ENCODE measurements at places on chromosomes 3 and 15. TPM values are rescaled to one million over a fixed set of nuclear protein-coding genes. Genes with fewer than 3 reads are reported as not detected.
A peak's percentile ranks its signal among the peaks of the same experiment; 100 is the strongest.

DNA sequence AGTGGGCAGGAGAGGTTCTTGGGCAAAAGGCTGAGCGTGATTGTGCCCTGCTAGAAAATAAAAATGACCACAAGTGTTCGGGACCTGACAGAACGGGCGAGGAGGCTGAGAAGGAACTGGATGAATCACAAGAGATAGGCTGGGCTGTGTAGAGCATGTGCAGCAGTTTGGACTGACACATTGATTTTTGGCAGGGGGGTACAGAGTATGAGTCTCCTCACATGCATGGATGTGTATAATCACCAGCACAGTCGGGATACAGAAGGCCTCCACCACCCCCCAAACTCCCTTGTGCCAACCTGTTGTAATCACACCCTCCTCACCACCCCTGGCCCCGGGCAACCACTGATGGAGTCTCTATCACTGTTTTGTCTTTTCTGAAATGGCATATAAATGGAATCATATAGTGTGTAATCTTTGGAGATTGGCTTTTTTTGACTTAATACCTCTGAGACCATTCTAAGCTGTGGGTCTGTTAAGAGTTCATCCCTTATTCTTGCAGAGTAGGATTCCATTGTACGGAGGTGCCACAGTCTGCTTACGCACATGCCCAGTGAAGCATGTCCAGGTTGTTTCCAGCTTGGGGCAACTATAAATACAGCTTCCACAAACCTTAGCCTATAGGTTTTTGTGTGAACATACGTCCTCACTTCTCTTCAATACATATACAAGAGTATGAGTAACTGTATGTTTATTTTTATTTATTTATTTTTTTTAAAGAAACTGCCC lies 438.8 kb downstream of the FOXP1 start:
- no peak for DNase-seq

DNA sequence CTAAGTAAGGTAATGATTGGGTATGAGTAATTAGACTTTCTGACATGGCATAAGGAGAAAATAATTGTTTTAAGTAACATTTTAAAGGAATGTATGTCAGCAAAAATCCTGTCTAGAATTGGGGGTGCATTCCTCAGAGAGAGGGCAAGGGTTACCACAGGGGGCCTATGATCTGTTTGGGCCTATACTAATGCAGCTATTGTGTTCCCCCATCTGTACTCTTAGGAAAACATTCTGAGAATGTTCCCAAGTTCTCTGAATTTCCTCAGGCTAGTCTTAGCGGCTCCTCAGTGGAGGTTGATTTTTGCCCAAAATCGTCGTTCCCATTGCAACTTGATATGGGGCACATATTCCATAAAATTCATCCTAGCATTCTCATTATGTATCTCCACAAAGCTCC lies 1216.4 kb upstream of the GBE1 start:
- no peak for DNase-seq

DNA sequence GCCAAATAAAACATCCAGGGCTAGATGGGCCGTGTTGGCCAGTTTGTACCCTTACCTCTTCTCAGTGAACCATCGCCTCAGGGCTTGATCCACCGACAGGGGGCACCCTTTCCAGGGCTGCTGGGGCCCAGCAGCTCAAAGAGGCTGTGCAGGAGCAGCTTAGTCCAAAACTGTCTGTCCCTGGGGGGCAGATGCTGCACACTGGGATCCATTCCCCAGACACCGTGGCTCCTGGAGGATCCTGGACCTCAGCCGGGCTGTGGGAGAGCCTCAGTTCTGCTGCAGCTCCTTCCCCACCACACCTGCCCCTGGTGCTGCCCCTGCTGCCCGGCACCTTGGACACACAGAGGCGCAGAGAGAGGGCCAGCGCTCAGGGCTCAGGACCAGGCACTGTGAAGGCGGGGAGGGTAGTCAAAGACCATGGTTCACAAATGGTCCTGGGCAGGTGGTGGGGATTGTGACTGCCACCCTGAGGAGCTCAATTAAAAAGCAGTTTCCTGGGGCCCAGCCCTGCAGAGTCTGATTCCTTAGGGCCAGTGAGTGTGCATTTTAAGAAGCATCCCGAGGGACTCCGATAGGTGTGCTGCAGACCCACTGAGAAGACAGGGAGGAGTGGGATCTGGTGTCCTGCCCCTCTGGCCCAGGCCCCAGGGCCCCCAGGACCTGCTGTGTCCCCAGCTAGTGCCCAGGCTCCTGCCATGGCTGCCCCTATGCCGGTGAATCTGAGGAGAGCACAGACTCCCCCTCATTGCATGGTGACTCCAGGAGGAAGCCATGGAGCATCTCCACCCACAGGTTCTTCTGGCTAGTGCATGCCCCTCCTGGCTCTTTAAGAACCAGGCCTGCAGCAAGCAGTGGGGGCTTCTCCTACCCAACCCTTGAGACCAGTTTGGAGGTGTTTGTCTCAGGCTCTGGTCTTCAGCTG lies 86.5 kb upstream of the PRR20G start:
- no peak for DNase-seq

DNA sequence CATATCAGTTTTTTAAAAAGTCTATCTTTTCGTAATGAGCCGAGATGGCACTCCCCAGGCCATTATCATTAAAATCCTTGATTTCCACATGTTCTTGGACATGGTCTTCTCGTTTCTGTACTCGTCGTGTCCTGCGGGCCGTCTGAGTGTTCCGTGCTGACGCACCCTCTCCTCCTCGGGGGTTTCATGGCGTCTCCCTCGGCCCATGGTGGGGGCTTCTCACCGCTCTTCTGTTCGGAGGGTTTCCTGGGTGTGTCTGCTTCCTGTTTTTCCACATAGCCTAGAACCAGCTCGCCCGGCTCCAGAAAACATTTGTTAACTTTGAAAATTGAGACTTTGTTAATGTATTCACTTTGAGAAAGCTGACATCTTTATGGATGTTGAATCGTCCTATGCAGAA lies 92.7 kb downstream of the VGLL4 start:
- no peak for DNase-seq

RNF7 gene
- polyA plus RNA-seq: 119 TPM

ZNF385D gene
- 1.3 TPM for polyA plus RNA-seq

- DNase-seq: no peak
Measured at GRCh38 chr15:58510715-58511598, 79.2 kb downstream of the LIPC start.

UBE2E2 gene
- polyA plus RNA-seq: 46.4 TPM

GRCh38 chr3:74601793-74602192 lies 12.7 kb downstream of the CNTN3 start:
- no peak for DNase-seq

GRCh38 chr15:29747837-29748417 lies 74.3 kb downstream of the TJP1 start:
- DNase-seq: peak; percentile 17

DNA sequence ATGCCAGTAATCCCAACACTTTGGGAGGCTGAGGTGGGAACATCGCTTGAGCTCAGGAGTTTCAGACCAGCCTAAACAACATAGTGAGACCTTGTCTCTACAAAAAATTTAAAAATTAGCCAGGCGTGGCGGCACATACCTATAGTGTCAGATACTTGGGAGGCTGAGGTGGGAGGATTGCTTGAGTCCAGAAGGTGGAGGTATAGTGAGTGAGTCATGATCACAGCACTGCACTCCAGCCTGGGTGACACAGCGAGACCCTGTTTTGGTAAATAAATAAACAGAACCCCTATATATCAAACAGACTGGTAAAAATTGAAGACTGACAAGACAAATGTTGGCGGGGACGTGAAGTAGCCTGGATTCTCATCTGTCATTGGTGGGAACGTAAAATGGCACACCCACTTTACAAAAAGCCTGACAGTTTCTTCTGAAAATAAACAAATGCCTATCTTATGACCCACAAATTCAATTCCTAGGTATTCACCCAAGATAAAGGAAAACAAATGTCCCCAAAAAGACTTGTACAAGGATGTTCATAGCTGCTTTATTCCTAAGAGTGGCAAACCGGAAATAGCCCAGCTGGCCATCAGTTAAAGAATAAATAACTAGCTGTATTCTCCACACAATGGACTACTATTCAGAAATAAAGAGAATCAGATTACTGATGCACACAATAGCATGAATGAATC lies 47.0 kb upstream of the GK5 start:
- no peak for DNase-seq

DNA sequence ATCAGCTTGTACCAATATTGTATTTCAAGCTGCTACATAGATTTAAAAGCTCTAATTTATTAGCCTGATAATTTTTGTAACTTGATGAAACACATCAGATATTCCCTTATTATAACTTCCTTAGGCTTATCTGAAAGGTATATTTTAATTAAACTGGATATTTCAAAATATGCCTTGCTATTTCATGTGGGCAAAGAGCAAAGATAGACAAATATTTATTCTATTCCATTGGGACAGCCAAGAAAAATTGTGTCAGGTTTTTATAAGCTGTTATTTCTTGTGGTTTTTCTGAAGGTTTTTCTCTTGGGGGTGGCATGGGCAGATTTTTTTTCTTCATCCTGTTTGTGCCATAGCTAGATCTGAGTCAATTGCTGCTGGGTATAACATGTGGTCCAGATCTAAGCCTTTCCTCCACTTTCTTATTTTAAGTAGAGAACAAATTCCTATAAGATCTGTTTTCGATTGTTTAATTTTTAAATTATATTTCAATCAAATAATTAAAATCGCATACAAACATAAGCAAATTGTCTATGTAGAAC lies 249.5 kb downstream of the NAALADL2 start:
- no peak for DNase-seq

- DNase-seq: no peak
Measured at GRCh38 chr3:147377412-147378367, 28.7 kb downstream of the ZIC4 start.

CLDN16 gene
- polyA plus RNA-seq: 0.02 TPM

- no peak for DNase-seq
Measured at GRCh38 chr3:11624161-11624560, 19.6 kb downstream of the VGLL4 start.

DNA sequence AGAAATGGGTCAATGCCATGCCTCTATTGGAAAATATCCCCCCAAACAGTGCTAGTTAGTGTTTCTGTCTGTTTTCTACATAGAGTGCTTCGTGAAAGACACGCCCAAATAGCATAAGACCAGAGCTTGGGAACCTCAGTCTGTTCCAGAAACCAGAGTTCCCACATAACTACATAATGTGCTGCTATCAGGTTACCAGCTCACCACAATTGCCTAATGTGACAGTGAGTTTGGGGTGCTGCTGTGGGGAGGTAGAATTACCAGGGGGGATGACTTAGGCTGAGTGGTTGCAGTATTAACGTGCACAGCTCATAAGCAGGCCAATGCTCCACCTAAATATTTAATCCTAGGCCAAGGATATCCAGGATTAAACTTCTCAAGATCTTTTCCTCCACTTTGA lies 39.2 kb downstream of the DUT start:
- no peak for DNase-seq

- DNase-seq: no peak
Measured at GRCh38 chr3:127688416-127689265, 15.9 kb downstream of the ABTB1 start.

DNA sequence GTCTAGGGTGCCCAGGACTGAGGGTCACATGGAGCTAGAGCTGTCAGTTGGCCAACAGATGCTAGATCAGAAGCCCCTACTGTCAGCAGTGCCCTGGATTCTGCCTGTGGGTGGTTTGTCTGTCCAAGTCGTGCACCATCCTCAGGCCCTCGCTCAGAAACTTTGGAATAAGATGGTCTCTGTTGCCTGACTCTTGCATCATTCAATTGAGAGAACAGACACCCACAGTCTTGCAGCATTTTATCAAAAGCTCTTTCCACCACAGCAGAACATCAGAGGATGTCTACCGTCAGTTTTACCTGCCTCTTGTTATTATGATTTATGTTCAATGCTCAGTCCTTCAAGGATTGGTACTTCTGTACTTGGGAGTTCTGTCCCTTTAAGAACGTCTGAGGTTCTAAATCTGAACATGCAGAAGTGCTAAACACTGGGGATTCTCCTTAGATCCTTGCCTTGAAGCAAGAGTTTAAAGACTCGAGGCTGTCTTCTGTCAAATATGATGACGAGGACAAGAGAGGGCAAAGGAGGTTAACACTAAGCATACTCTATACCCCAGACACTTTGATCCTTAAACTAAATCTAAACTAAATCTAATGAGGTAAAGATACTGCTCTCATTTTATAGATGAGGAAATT lies 4.8 kb downstream of the AQP9 start:
- DNase-seq: no peak

CCDC80 gene
- polyA plus RNA-seq: 83.4 TPM

C2CD4B gene
- not detected for polyA plus RNA-seq

CCR8 gene
- polyA plus RNA-seq: not detected

- no peak for DNase-seq
Measured at GRCh38 chr3:196274585-196274984, 12.9 kb downstream of the PCYT1A start.

DNA sequence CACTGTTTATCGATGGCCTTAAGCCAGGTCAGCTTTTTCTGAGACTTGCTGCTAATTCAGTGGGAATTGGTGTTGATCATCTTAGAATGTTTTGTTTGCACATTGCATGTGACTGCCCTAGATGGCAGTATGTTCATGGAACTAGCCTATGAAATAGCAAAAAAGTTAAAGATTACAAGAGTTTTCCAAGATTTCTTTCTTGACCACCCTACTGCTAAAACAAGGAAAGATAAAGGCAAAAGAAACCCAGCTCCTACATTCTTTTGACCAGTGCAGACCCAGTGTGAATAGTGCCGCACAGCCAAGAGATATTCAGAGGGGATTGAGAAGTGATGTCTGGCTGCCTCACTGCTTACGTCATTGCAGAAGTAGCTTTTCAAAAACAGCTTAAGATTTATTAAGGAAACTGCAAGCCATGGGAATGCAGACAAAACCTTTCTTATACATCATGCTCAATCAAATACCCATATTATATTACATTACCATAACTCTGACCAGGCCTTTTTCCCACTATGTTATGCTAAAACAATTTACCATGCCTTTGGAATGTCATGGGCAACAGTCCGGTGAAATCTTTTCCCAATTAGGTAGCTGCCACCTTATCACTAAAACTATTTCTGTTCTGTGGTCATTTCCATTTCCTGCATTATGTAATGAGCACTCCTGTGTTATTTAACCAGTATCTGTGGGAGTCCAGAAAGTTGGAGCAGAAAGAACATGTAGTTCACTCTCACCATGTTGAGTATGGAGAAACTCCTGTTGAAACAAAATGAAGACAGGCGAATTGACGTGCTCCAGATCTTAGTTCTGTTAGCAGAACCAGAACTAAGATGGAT lies 6.0 kb downstream of the PHLDB2 start:
- DNase-seq: no peak

DNA sequence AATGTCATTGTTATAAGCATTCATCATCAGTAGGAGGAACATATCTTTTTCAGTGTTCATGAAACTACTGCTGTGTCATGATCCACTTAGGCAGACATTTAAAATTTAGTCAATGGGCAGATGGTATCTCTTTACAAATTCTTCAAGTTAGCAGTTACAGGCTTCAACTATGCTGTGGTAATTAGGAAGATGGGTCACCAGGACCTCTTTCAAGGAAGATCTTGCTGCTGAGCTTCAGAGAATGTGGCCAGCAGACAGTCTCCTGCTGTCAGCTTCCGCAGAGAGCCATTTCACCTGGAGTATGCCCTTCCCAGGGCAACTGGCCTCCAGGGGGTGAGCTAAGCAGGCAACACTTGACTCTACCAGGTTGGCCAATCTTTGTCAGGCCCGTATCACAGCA lies 19.4 kb downstream of the IFT57 start:
- DNase-seq: no peak
